Activated CD8-positive, alpha-beta memory T cell treated with anti-CD3 and anti-CD28 coated beads for 1 hour (primary cell): ENCODE measurements at places on chromosomes 12 and 14.

DNA sequence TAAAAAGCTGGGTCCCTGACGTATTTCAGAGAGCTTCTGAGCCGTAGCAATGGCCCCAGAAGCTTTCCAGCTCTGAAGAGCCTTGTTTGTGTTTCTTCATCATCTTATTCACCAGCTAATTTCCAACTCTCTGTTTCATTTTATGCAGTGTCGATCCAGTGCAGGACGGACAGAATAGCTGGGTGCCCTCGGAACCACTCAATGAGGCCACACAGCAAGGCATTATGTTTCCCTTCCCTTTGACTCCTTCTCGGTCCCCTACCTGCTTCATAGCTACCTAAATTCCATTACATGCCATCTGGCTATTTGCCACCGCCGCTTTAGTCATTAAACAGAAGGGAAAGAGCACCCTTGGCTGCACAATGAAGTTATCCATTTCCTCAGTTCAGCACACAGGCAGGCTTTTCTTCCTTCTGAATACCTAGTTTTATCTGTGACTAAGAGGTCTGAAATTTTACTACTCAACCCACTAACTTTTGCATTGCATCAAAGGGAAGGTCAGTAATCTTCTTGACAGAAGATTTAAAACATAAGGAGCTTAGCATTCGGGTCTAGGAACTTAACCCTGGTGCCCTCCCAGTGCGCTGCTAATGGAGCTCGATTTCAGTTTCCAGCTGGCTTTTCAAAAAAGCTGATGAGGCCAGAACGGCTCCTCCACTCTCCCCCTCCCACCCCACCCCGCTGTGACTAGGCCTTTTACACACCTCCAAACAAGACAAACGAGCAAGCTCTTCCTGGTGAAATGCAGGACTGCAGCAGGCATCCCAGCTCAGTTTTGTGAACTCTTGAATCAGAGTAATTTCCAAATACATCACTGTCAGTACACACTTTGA is 176.8 kb downstream of the GXYLT1 start:
- no peak for DNase-seq

DNA sequence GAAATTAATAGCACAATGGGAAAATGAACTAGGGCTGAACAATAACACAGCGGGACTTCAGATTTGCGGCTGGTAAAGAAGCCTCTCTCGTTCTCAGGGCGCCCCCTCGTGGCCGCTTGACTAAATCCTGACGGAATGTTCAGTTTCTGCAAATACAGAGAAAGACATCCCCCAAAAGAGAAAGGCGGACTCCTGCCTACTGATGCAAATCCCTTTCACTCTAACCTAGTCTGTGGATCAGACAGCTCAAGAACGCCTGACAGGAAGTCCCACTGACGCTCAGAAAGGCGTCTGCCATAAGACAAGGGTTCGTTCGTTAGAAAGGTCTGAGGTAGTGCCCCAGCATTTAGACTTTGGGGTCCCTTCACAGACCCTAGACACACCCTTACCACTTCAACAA is 2.5 kb downstream of the NUAK1 start:
- peak; percentile 39 for DNase-seq

- no peak for DNase-seq
These were observed 907 bp upstream of the EFS start for GRCh38 chr14:23365732-23366425.

- no peak for DNase-seq
These were observed 66.3 kb downstream of the SEC23A start for GRCh38 chr14:39036760-39037159.

GRCh38 chr12:32039917-32040575 is 66.6 kb upstream of the BICD1 start:
- DNase-seq, result no peak

DNA sequence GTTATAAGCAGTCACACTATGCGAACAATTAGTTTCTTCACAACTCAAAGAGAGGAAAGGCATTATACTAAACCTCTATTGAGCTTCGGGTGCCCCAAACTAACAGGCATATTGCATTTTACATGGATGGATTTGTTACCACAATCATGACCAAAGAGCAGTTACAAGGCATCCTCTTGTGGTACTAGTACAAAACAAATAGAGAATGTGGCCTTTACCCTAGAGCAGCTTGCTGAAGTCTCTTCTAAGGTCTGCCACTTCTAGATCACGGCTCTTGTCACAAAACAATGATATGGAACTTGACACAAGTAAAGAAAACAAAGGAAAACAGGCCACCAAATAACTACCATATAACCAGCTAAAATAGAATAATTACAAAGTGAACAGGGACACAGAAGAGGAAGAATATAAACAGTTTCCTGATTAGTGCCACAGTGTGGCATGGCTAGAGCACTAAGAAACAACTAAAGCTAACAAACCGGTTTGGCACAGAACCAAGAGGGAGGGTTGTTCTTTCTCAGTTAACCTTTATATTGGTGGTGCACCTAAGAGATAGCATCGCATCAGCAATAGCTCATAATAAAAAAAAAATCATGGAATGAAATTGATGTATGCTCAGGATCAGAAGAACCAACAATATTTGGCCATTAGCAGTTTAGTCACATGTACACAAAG is 209.7 kb upstream of the ATP2B1 start:
- no peak for DNase-seq

GRCh38 chr12:84813780-84814663 is 98.6 kb downstream of the SLC6A15 start:
- DNase-seq, result no peak
